ENCODE measurements at places on chromosomes 1 and 21.

DNA sequence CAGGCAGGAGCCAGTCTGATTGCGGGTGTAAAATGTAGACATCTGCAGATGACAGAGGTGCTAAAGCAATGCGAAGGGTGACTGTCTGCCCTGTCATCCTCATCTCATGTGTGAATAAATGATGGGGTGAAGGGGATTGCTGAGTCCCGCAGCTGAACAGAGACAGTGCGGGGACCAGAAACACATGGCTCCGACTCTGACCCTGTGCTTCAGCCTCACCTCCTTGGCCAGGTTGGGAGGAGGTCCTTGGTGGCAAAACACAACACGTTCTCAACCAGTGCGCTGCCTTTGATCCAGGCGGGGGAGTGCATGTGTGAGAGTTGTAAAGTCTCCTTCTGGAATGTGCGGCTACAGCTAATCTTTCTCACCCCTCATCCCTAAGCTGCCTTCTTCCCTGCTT lies 32.0 kb upstream of the TTC22 start:
- H3K36me3 ChIP-seq, result peaks cover 10% of the 10 kb centered on the region
- no peak overlapping the region for H3K27ac ChIP-seq

- H3K4me1 ChIP-seq, result no peaks in the 10 kb centered on the region
- no peak for ATAC-seq
Measured at GRCh38 chr1:168582688-168583336, 6.4 kb downstream of the XCL1 start.

- H3K27me3 ChIP-seq, result no peaks in the 10 kb centered on the region
- H3K27ac ChIP-seq, result no peak overlapping the region
- no peak overlapping the region for H3K4me3 ChIP-seq
- H3K36me3 ChIP-seq, result no peaks in the 10 kb centered on the region
- H3K4me1 ChIP-seq, result no peaks in the 10 kb centered on the region
Measured at GRCh38 chr1:99561952-99562351, 84.0 kb upstream of the PALMD start.

- peak overlapping the region; percentile 42 for H3K27ac ChIP-seq
- peak; percentile 61 for ATAC-seq
- H3K4me1 ChIP-seq, result peaks cover 36% of the 10 kb centered on the region
Measured at GRCh38 chr21:35011681-35012080, 37.4 kb downstream of the RUNX1 start.

- H3K4me3 ChIP-seq, result peak overlapping the region; percentile 29
- H3K27ac ChIP-seq, result no peak overlapping the region
Measured at GRCh38 chr1:156160743-156161171, 7.4 kb downstream of the SEMA4A start.

Data from stimulated activated memory B cell treated with anti-CD40 and anti-IgM and Interleukin-4, amounts not matched to agents 10 μg/mL and 1 μg/mL and 100 μg/mL, for 72 hours (primary cell).